ENCODE measurements at places on chromosomes 16 and 17.

GRCh38 chr16:83271123-83271522 is 536.7 kb upstream of the HSBP1 start:
- DNase-seq, result no peak

- DNase-seq, result no peak
Observed at GRCh38 chr17:32516450-32516849, 29.7 kb downstream of the CDK5R1 start.

DNA sequence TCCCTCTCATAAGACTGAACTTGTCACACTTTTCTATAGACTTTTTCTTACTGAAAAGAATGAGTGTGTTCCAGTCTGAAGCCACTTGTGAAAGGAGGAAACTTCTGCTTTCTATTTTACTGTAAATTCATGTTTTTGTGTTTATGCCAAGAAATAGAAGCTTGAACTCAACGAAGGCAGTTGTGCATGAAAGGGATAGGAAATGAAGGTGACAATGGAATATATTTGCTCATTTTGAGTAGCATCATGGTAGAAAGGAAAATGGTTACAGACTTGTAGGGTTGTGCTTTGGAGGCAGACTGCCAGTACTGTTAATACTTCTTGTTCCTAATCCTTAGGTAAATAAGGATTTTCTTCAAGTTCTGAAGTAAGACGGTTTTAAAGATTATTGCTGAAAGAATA is 8.1 kb downstream of the CLTC start:
- DNase-seq, result no peak

GRCh38 chr17:7875804-7876370 is 12.7 kb upstream of the CHD3 start:
- DNase-seq, result no peak

DNA sequence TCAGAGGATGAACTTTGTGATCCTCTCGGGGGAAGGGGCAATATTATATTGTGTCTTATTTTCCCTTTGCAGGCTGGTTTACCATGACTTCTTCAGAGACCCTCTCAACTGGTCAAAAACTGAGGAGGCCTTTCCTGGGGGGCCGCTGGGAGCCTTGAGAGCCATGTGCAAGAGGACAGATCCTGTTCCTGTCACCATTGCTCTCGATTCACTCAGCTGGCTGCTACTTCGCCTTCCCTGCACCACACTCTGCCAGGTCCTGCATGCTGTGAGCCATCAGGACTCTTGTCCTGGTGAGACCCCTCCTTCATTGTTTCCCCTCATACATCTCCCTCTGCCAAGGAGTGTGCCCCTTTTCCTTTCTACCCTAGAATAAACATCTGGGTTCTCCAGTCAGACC is 2.5 kb downstream of the ELP5 start:
- no peak for DNase-seq

- DNase-seq, result peak; percentile 43
Observed at GRCh38 chr17:62790564-62790986, 17.5 kb downstream of the MARCHF10 start.
